ENCODE measurements at places on chromosomes 2 and 18. TPM values are rescaled to one million over a fixed set of nuclear protein-coding genes. Genes with fewer than 3 reads are reported as not detected.

The LMAN1 gene
- total RNA-seq, result 54.4 TPM

The RAX gene
- total RNA-seq, result not detected

The RNU2-63P gene
- total RNA-seq, result 4.0 TPM

The QPCT gene
- 5.2 TPM for total RNA-seq

The FOXD4L1 gene
- not detected for total RNA-seq

The DAW1 gene
- 0.18 TPM for total RNA-seq

The MYCN gene
- 0.30 TPM for total RNA-seq

The ZC3H15 gene
- total RNA-seq, result 30.4 TPM

The LIMS4 gene
- 3.0 TPM for total RNA-seq

The UGT1A10 gene
- total RNA-seq, result not detected

The OTOS gene
- not detected for total RNA-seq

The RBKS gene
- total RNA-seq, result 4.4 TPM

The SPC25 gene
- total RNA-seq, result not detected

The METTL21A gene
- total RNA-seq, result 11.9 TPM

The IL36G gene
- total RNA-seq, result not detected

The PIEZO2 gene
- 0.26 TPM for total RNA-seq

The MCEE gene
- 37.4 TPM for total RNA-seq

The PRADC1 gene
- 79.1 TPM for total RNA-seq

The CNTNAP5 gene
- not detected for total RNA-seq

The HOXD13 gene
- total RNA-seq, result not detected

The STAT4 gene
- total RNA-seq, result 0.84 TPM

Measured in heart right ventricle (tissue), 16 donors.